ENCODE measurements at places on chromosomes 3 and 15. TPM values are rescaled to one million over a fixed set of nuclear protein-coding genes. Genes with fewer than 3 reads are reported as not detected.

GRCh38 chr3:71145954-71146353, 437.6 kb downstream of the FOXP1 start:
- DNase-seq: no peak

DNA sequence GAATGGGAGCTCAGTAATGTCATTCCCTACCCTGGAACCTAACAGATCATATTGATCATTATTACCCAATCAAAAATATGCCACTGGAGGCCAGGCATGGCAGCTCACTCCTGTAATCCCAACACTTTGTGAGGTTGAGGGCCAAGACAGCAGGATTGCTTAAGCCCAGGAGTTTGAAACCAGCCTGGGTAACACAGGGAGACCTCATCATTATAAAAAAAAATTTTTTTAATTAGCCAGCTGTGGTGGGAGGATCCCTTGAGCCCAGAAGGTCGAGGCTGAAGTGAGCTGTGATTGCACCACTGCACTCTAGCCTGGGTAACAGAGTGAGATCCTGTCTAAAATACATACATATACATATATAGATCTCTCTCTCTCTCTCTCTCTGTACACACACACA, 10.2 kb downstream of the IGDCC4 start:
- DNase-seq: no peak

Gene ALPK3
- total RNA-seq: 7.9 TPM

- DNase-seq: no peak
Measured at GRCh38 chr3:124200407-124200806, 208.5 kb upstream of the ROPN1 start.

Gene C3orf70
- 38.5 TPM for total RNA-seq

DNA sequence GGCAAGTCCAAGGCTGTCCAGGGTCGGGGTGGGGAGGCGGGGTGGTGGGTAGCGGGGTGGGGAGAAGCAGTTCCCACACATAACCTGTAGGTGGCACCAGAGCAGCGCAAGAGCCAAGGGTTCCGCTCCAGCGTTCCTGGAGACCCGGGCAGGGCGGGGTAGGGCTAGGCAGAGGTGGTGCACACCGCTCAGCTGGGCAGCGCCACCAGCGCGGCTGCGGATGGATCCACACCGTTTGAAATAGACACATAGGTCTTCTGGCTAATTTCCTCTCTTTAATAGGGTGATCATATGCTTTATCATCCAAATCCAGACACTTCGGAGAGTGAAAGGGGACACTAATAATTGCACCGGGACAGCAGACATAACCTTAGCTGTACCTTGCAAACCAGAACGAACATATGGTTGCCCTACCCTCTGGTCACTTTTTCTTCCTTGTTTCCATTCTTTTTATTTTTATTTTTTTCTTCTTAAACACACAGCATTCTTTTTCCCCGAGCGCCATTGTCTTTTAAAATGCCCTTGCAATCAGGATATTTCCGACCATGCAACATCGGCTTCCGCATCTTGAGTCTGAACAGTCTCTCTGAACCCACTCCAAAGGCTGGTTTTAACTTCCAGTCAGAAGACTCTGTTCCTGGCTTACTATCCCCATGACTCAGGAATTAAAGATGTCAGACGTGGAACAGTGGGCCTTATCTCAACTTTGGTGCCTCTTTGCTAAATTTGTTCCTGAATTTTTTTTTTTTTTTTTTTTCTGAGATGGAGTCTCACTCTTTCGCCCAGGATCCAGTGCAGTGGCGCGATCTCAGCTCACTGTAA, 12.5 kb upstream of the ZSCAN2 start:
- peak; percentile 87 for DNase-seq

Gene TPRG1
- 13.5 TPM for total RNA-seq

DNA sequence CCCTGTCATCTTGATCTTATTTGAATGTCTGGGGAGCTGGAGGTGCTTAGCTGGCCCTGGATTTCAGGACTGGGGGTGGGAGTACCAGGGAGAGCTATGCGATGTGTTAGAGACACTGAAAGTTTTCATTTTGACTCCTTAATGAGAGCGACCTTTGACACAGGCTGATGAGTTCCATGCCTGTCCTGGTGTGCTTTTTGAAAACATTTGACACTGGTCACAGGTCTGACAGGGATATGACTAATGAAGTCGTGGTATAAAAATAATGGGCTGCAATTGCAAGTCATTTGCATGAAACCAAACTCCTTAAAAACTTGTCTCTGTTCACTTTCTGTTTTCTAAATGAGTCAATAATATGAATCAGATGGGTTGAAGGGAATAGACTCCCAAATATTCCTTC, 81.9 kb downstream of the MECOM start:
- no peak for DNase-seq

Gene XIRP1
- 0.72 TPM for total RNA-seq

Gene TMEM62
- total RNA-seq: 75.8 TPM

GRCh38 chr3:38173834-38174418, 8.6 kb downstream of the OXSR1 start:
- no peak for DNase-seq

DNA sequence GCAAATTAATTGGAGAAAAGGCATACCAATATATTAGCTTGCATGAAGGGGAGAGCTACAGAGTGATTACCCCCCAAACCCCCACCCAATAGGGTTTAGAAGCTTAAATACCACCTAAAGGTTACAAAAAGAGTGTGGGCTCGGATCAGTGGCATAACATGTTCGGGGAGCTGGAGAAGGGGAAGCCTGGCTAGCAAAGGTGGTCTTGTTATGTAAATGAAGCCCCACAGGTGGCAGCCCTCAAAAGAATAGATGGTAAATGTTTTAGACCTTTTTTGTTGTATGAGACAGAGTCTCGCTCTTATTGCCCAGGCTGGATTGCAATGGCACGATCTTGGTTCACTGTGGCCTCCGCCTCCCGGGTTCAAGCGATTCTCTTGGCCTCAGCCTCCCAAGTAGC, 10.9 kb upstream of the PXK start:
- no peak for DNase-seq

Gene FGF7
- 32.7 TPM for total RNA-seq

DNA sequence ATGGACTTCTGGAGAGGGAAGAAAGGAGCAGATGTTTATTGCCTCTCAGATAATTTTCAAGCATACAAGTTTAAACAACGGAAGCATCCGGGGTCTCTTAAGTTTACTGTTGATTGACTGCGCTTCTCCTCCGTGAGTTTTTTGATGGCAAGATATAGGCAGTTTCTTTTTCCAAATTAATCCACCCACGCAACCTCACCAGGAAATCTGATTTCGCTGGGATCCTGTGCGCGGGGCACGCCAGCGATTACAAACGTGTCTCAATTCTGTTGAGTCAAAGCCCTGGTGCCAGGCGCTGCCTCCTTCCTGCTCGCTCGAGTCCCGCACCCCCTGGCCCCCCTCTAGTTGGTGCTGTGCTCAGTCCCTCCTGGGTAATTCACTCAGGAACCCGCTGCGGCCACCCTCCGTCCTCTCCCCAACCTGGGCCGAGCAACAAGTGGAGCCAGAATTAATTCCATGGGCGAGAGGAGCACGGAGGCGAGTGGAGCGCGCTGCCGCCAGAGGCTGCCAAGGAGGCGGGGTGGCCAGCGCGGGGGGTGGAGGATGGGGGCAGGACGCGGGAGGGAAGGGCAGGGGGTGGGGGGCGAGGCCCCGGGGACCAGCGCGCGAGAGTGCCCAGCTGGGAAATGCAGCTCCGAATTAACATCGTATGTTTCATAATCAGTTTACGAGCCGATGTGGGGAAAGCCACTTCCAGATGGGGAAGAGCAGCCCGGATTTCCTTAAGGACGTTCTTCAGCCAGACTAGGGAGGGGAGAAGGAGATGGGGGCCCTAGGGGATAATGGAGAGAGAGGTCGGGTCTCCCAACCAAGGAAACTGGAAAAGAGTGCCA, 6.0 kb downstream of the WNT5A start:
- DNase-seq: peak; percentile 24

DNA sequence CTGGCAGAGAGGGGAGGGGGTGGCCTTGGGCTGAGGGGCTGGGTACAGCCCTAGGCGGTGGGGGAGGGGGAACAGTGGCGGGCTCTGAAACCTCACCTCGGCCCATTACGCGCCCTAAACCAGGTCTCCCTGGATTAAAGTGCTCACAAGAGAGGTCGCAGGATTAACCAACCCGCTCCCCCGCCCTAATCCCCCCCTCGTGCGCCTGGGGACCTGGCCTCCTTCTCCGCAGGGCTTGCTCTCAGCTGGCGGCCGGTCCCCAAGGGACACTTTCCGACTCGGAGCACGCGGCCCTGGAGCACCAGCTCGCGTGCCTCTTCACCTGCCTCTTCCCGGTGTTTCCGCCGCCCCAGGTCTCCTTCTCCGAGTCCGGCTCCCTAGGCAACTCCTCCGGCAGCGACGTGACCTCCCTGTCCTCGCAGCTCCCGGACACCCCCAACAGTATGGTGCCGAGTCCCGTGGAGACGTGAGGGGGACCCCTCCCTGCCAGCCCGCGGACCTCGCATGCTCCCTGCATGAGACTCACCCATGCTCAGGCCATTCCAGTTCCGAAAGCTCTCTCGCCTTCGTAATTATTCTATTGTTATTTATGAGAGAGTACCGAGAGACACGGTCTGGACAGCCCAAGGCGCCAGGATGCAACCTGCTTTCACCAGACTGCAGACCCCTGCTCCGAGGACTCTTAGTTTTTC, 4.9 kb downstream of the ISL2 start:
- no peak for DNase-seq

DNA sequence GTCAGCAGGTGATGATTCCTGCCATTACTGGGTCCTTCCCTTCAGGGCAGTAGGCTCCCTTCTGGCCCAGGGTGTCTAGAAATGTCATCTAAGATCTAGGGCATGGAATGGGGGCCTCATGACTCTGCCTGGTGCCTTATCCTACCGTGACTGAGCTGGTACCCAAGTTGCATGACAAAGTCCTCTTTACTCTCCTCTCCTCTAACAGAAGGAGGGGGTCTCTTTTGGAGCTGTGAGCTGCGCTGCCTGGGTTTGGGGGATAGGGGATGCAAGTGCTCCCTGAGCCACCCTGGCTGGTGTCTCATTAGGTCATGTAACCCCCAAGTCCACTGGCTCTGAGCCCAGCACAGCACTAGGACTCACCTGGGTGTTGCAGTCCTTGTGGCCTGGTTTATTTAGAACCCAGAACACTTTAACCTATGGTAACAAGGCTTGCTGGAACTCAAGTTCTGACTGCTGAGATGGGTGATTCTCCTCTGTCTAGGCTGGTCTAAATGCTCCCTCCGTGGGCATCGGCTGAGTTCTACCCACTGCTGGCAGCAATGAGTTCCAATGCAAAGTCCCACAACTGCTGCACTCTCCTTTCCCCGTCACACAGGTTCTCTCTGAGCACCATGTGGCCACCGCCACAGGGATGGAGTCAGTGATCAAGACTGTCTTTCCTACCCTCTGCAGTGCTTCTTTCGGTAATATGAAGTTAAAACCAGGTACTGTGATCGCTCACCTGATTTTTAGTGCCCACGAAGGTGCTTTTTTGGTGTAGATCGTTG, 34.0 kb downstream of the XXYLT1 start:
- DNase-seq: no peak

Gene EIF4E3
- 6.7 TPM for total RNA-seq

- DNase-seq: no peak
Measured at GRCh38 chr3:20057612-20058180, 17.4 kb downstream of the KAT2B start.

GRCh38 chr15:45333550-45333949, 44.8 kb downstream of the GATM start:
- peak; percentile 92 for DNase-seq

GRCh38 chr15:84859144-84859543, 25.3 kb upstream of the SLC28A1 start:
- no peak for DNase-seq

Gene TMCO5A
- total RNA-seq: 5.3 TPM

Gene LRTM1
- not detected for total RNA-seq

DNA sequence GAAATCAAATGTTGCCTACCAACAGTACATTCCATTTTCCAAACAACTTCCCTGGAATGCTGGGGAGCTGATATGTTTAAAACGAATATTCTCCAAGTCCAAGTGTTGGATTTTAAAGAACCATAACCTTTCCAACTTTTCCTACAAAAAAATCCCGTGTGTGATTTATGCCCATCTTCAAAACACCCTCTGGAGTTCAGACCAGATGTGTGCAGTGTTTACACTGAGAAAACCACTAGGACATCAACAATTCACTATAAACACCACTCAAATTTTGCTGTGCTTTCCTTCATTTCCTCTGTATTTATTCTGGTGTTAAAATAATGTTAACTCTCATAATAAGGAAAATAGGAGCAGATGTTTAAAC, 2.4 kb downstream of the VGLL4 start:
- no peak for DNase-seq

Gene IL16
- 7.2 TPM for total RNA-seq

GRCh38 chr3:17125738-17126442, 241.1 kb downstream of the PLCL2 start:
- DNase-seq: no peak

Gene EFCC1
- total RNA-seq: not detected

- DNase-seq: no peak
Measured at GRCh38 chr3:134579141-134579665, 71.6 kb downstream of the KY start.

Gene TMEM158
- total RNA-seq: 72.2 TPM

Gene GPR149
- 1.7 TPM for total RNA-seq

Gene GPR15
- total RNA-seq: not detected

Gene SPPL2A
- 69.3 TPM for total RNA-seq

Gene LOXL1
- 212 TPM for total RNA-seq

DNA sequence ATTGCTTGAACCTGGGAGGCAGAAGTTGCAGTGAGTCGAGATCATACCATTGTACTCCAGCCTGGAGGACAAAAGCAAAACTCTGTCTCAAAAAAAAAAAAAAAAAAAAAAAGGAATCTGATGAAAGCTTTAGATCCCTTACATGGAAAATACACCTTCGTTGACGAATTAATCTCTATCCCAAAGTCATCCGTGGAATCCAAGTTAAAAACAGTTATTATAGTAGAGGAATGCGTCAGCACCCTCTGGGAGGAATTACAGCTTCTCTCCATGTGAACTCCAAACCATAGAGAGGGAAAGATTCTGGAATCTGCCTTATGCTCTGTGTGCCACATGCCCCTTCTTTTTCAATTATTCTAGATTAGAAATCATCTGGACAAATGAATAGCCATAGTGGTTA, 192.3 kb upstream of the C2CD4B start:
- no peak for DNase-seq

DNA sequence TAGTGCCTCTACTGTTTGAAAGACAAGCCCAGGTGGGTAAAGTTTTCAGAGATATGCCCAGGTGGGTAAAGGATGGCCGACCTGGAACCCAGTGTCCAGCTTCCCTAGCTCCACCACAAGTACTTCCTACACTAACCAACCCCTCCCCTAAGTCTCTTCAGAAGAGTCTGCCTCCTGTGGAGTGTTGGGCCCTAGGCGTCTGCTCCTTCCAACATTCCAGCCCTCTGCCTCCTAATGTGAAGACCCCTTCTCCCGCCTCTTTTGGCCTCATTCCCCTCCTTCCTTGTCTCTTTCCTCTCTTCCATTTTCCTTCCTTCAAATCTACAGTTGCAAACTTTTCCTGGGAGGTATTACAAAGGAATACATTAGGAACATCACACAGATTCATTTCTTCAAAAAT, 38.6 kb downstream of the CNTN3 start:
- no peak for DNase-seq

Gene B3GALNT1
- 18.3 TPM for total RNA-seq

GRCh38 chr3:51375136-51375535, 10.0 kb upstream of the MANF start:
- DNase-seq: no peak

GRCh38 chr3:68483601-68484000, 448.7 kb downstream of the TAFA4 start:
- no peak for DNase-seq

Gene STRA6
- 35.6 TPM for total RNA-seq

Measured in umbilical cord (tissue), 2 donors.